ENCODE measurements at places on chromosomes 5 and 9.

- no peak for DNase-seq
These were observed 130.1 kb downstream of the TRIO start for GRCh38 chr5:14273207-14273767.

GRCh38 chr9:126412905-126413304 lies 86.3 kb downstream of the MVB12B start:
- DNase-seq: peak; percentile 45

GRCh38 chr5:17402289-17403121 lies 95.5 kb upstream of the TAF11L2 start:
- DNase-seq: no peak

DNA sequence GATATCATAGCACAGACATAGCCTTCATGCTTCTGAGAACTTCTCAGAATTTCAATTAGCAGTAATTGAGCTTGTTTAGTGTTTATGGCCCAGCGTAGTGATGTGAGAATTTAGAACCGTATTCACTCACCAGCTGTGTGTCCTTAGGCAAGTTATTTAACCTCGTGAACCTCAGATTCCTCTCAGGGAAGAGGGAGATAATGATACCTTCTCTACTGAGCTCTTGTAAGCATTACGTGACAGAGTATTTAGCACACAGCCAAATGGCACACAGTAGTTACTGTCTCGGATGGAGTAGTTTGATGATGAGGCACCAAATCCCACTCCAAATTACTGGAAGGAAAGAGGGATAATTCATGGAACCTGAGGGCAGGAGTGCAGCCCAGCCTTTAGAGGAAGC lies 429.3 kb downstream of the CCDC171 start:
- no peak for DNase-seq

GRCh38 chr5:131377346-131377745 lies 113.5 kb downstream of the CDC42SE2 start:
- DNase-seq: no peak

DNA sequence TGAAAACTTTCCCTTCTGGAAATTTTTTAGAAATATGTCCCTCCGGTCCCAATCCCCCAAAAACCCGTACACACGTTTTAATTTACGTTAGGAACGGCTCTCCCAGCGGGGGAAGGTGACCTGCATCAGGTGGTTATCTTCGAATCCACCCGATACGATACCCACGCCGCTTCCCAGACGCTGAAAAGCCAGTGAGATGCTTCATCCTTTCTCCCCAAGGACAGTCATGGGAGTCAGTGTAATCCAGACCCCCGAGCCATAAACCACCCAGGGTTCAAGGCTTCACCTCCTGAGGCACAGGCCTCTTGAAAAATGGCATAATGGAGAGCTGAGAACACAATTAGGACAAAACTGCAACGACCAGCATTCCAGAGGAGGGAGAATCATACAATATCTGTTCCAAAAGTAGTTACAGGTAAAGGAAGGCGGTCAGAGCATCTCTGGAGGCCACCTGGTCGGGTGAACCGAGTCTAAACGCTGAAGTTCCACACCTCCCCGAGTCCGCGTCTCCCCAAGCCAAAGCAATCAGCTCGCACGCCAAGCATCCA lies 857 bp downstream of the FAM169A start:
- no peak for DNase-seq

DNA sequence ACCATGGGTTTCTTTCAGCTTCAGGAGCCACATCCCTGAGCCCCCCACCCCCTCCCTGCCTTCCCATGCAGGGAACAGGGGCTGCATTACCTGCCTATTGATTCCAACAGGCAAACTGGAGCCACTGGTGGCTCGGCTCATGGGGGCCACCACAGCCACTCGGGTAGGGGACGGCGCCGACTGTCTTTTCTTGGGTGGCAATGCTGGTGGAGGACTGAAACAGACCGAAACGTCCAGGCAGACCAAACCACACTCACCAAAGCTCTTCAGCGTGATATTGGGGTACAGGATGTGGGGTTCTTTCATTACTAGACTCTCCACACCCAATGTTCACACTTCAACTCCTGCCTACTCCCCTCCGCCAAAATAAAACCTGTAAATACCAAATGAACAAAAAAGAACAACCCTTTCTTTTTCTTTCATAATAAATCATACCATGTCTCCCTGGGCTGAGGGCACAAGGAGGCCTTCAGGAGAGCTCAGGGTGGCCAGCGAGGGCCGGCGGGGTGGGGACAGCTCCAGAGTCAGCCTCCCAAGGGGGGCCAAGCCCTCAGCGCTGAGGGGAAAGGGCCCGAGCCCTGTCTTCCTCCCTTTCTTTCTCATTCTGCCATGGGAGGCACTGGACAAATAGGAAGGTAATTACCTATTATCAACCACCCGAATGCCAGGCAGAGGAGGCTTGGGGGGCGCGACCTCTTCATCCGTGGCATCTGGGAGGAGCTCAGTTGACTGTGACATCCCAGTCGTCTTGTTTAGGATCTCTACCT lies 83.3 kb downstream of the PRRT1B start:
- DNase-seq: no peak

GRCh38 chr9:75483636-75484035 lies 395.3 kb downstream of the OSTF1 start:
- peak; percentile 20 for DNase-seq

DNA sequence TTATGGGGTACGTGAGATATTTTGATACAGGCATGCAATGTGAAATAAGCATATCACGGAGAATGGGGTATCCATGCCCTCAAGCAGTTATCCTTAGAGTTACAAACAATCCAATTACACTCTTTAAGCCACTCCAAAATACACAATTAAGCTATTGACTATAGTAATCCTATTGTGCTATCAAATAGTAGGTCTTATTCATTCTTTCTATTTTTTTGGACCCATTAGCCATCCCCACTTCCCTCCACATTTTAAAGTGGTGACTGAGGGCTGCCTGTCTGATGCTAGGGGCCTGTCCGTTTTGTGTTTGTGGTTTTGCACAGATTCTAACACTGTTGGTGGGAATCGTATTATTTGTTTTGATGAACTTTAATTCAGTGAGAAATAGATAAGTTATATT lies 129.7 kb upstream of the DHFR start:
- DNase-seq: no peak

- DNase-seq: no peak
These were observed 3.9 kb upstream of the DAB2 start for GRCh38 chr5:39428640-39429039.
